ENCODE measurements at places on chromosomes 11 and 22.

GRCh38 chr11:841981-842369 is 354 bp downstream of the POLR2L start:
- no peak for DNase-seq

DNA sequence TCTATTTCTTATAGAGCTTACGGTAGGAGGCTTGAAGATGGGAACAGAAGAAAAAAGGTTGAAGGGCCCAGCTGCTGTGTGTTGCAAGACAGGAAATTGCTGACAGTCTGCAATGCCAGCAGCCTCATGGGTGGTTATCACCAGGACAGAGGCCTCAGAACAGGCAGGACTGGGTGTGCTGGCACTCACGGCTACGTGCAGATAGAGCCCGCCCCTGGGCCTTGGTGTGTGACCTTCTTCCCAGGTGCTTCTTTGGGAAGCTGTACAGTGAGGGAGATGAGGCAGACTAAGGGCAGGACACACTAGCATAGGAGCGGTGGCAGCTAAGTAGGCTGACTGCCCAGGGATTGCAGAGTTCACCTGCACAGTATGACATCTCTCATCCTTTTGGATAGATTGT is 12.6 kb downstream of the PRAME start:
- DNase-seq, result no peak

- DNase-seq, result no peak
Measured at GRCh38 chr11:112685111-112685510, 276.1 kb upstream of the NCAM1 start.

- no peak for DNase-seq
Measured at GRCh38 chr11:11793073-11793472, 48.7 kb upstream of the USP47 start.

DNA sequence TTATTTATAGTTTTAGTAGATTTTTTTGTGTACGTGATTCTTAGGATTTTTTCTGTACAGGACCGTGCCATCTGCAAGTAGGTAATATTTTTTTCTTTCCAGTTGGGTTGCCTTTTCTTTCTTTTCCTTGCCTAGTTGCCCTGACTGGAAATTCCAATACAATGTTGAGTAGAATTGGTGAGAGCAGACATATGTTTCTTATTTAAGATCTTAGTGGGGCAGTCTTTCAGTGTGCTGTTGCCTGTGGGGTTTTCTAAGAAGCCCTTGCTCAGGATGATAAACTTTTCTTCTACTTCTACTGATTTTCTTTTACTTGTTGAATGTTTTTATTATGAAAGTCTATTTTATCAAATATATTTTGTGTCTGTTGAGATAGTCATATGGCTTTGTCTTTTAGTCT is 33.0 kb downstream of the ATXN10 start:
- no peak for DNase-seq

DNA sequence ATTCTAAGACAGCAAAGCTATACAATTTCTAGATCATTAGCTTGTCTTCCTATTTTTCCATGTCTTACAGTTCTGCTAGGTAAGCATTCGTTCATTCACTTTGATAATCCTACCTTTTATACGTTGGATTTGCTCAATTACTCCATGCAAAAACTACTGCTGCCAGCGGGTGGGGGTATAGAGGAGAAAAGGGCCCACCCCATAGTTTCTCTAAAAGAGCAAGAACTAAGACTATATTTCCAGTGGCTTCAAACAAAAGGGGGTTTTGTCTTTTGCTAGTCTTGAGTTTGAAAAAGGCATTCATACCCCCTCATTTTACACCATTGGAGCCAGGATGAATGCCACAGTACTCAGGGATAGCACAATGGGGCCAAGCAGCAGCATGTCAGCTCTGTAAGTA is 155.7 kb downstream of the WT1 start:
- DNase-seq, result no peak

DNA sequence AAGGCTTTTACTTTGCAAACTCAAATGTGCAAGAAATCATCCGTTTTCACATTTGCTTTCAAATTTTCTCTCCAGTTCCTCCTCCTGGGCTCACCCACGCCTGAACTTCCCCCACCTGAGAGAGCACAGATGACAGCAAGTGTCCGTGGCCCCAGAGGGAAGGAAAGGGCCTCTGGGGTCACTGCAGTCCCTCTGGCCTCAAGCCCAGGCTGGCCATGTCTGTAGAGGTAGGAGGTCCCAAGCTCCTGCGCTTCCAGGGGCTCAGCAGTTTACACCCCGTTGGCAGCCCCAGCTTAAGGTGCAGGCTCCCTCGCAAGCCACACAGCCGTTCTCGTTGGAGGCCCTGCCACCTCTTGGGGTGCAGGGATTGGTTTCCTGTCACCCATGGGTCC is 40.5 kb upstream of the PRDM11 start:
- DNase-seq, result no peak

DNA sequence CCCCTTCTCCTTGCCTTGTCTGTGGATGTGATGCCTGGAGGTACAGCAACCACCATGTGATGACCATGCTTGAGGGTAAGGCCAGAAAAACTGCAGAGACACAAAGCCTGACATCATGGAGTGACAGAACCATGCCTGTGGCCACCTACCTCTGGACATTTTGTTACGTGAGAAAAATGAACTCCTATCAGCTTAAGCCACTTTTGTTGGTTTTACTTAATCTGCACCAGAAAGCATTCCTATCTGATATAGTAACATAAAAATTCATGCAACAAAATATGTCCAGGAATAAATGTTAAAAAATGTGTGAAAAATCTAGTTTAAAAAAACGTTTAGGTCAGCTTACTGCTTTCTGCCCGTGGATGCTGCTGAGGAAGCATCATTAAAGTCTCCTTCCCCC is 42.6 kb upstream of the P4HA3 start:
- DNase-seq, result no peak

- DNase-seq, result no peak
Measured at GRCh38 chr11:40290171-40290631, 1169.3 kb downstream of the LRRC4C start.

DNA sequence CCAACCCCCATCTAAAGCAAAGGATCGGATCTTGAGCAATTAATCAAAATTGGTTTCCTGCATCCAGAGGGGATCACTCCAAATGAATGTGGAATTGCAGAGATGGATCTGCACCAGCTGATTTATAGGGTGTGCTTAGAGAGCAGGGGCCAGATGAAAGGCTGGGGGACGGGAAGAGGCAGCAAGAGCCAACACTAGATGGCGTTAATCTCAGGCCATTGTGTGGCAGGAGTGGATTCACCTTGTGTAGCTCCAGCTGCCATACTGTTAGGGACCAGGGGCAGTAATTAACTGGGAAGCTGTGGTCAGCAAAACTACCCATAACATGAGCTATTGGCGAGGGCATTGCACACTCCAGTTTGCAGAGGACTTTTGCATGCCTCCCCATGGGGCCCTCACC is 35.6 kb downstream of the SERPINH1 start:
- peak; percentile 60 for DNase-seq

GRCh38 chr11:75337195-75337654 is 14.2 kb downstream of the ARRB1 start:
- no peak for DNase-seq

- DNase-seq, result no peak
Measured at GRCh38 chr22:49413551-49413950, 414.1 kb downstream of the BRD1 start.

DNA sequence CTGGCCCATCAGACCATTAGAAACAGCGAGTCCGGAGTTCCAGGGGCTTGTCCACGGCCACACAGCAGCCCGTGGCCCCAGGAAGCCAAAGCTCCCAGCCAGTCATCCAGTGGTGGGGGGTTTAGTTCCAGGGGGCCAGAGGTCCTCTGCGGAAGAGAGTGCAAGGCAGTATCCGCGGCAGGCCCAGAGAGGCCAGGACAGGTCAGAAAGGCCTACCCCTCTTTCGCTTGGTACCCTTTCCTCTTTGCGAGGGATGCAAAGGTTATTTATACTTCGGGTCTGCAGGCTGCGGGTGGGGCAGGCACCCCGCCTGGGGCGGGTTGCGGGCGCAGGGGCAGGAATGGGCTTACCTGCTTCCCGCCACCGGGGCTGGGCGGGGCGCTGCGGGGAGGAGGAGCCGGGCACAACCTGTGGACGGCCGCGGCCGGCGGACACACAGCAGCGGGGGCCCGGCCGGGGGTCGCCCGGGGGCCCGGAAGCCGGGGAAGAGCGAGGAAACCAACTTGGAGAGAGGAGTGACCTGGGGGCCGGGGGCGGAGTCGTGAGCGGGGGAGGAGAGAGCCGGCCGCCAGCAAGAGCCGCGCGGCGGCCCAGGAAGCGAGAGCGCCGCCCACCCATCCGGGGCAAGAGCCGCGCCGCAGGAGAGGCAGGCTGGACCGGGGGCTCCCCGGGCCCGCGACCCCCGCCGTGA is at the start of gene SH3BP1:
TSS of gene SH3BP1 (plus strand) at position 600 of the 691 bp plus-strand sequence. CDS start 119 bp downstream, outside the sequence.
- peak; percentile 81 for DNase-seq

DNA sequence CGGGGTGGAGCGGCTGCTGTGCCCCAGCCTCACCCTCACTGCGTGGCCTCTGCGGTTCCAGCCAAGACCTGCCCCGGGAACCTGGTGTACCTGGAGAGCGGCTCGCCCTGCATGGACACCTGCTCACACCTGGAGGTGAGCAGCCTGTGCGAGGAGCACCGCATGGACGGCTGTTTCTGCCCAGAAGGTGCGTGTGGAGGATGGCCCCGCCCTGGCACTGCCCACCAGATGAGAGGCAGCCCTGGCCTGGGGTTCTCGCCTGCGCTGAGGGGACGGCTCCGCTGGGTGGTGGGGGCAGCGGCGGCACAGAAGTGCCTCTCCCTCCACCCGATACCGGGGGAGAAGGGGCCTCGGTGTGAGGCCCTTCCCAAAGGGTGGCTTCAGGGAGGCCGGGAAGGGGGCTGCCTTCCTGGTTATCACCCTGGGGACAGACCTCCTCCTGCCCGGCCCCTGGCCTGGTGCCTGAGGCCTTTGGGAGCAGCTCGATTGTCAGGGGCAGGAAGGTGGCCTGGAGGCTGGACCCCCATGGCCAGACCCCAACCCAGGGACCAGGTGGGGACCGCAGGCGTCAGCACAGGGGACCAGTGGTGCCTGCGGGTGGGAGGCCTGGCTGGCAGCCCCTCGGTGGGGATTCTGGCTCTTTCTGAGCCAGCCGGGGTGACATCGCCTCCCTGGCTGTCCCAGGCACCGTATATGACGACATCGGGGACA is 7.1 kb downstream of the MUC2 start:
- no peak for DNase-seq

DNA sequence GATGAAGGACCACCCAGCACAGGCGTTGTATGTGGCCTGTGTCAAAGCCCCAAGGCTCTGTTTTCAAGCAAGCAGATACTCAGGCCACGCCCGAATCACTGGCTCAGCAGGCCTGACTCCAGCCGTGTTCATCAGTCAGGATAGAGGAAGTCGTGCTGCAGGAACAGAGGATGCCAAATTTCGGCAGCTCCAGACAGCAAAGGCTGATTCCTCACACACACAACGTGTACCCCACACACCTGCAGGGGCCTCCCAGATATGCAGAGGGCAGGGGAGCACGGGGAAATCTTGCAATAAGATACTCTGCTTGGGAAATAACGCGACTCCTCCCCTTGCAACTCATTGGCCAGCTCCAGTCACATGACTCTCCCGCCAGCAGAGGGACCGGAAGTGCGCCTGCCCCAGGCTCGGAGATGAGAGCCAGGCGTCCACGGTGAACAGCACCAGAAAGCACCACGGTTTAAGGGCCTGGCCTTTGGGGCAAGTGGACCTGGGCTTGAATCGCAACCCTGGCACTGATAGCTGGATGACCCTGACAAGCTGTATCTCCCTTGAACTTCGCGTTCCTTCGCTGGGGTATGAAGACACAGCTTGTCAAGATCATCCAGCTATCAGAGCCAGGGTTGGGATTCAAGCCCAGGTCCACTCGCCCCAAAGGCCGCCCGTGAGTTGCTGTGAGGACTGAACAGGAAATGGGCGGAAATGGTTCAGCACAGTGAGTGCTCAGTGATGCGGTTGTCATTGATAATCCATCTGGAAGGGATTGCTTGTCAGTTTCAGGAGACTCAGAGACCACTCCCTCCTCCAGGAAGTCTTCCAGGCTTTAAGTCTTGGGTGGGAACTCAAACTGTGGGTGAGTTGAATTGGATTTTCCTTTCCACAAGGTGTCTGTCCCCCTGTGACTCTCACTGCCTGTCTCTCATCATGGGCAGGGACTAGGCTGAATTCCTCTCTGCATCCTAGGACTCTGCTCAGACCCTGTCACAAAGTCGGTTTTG is 88.5 kb downstream of the MYEOV start:
- no peak for DNase-seq

- DNase-seq, result no peak
Measured at GRCh38 chr11:123587044-123587443, 67.4 kb downstream of the SCN3B start.

All from GM10248 (cell line).